H54 (cell line): ENCODE measurements at places on chromosomes 13 and 19.

DNA sequence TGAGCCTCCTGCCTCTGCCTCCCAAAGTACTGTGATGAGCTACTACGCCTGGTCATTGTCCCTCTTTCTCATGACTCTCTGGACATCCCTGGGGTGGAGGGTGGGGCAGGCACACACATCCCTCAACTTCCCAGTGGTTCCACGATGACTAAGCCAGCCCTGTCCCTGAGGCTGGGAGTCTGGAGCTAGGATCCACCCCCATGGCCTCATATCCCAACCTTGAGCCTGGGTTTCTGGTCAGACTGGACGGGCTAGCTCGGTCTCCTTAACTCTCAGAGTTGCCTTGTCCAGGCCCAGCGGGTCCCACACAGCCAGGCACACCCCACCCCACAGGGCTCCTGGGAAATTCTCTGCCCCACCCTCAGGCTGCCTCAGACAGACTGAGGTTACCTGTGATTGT lies 19.6 kb downstream of the IER2 start:
- DNase-seq = peak; percentile 89

DNA sequence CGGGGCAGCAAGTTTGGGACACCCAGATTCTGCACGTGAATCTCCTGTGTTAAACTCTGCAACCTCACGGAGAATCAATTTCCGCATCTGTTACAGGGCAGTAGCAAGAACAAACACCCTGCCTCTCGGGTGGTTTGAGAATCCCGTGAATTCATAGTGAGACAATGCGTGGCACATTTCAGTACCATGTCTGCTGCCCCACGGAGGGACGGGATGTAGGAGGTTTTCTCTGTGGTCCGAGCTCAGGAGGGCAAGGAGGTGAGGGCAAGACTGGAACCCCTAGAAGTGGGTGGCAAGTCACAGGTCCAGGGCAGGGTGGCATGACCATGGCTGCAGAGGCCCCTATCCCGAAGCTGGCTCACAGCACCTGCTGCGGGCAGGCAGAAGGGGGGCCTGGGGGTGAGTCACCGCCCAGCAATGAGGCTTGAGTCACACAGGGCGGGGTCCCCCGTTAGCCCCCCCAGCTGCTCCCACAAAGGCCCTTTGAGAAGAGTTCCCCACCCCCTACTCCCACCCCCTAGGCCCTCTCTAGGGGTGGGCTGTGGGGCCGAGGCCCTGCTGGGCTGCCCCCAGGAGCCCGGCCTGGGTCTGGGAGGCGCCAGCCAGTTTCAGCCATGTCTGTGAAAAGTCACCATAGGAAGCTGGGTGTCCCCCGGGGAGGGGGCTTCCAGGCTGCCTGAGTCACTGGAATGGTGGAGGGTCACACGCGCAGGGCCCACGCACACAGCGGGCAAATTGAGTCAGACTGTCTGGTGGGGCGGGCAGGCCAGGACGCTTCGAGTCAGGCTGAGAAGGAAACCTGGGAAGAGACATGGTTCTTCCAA lies 25.8 kb upstream of the NANOS3 start:
- DNase-seq = peak; percentile 86

- no peak for DNase-seq
These were observed 15.4 kb downstream of the OR10H4 start for GRCh38 chr19:15964231-15964630.

GRCh38 chr13:95192998-95193397 lies 108.3 kb downstream of the ABCC4 start:
- no peak for DNase-seq

DNA sequence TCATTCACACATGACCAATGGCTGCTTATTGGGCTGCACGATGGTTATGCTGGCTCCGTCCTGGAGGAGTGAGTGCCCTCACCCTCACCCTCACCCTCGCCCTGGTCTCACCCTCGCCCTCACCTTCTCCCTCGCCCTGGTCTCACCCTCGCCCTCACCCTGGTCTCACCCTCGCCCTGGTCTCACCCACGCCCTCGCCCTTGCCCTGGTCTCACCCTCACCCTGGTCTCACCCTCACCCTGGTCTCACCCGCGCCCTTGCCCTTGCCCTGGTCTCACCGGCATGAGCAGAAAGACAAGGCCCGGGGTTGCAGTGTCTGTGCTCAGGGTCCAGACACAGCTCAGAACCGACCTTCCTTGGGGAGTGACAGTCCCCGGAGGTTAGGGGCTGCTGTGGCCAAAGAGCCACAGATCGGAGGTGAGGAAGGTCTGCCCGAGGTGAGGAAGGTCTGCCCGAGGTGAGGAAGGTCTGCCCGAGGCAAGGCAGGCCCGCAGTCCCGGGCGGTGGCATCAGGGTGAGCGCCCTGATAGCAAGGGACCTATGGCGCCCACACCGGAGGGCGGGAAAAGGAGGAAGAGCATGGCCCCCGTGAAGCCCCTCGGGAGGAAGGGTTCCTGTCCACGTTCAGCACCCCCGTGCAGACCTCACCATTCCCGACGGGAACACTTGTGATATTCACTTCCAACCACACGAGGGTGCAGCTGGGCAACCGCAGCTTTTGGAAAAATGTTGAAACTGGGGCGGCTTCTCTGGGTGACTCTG lies 65.6 kb downstream of the MCF2L start:
- DNase-seq = peak; percentile 94

DNA sequence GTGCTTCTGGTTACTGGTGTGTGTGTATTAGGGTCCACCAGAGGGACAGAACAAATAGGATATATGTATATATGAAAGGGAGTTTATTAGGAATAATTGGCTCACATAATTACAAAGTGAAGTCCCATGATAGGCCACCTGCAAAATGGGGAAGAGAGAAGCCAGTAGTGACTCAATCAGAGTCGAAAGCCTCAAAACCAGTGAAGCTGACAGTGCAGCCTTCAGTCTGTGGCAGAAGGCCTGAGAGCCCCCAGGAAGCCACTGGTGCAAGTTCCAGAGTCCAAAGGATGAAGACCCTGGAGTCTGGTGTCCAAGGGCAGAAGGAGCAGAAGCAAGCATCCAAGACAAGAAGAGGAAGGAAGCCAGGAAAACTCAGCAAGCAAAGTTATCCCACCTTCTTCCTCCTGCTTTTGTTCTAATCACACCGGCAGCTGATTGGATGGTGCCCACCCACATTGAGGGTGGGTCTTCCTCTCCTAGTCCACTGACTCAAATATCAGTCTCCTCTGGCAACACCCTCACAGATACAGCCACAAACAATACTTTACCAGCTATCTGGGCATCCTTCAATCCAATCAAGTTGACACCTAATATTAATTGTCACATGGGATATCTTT lies 21.7 kb upstream of the SCEL start:
- DNase-seq = no peak

GRCh38 chr19:30757837-30758617 lies 385.8 kb downstream of the ZNF536 start:
- no peak for DNase-seq

DNA sequence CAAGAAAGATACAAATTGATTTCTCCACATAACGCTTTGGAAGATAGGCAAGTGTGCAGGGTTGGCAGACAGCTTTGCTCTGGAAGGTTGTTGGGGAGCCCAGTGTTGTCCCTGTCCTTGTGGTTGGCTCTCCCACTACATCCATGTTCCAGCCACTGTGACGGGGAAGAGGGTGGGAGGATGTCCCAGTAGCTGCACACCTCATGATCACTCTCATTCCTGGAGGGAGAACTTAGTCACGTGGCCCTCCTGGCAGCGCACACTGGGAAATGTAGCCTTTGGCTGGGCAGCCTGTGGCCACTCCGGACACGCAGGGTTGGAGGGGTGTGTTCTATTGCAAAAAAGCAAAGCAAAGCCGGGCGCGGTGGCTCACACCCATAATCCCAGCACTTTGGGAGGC lies 9.9 kb downstream of the POLD1 start:
- no peak for DNase-seq

DNA sequence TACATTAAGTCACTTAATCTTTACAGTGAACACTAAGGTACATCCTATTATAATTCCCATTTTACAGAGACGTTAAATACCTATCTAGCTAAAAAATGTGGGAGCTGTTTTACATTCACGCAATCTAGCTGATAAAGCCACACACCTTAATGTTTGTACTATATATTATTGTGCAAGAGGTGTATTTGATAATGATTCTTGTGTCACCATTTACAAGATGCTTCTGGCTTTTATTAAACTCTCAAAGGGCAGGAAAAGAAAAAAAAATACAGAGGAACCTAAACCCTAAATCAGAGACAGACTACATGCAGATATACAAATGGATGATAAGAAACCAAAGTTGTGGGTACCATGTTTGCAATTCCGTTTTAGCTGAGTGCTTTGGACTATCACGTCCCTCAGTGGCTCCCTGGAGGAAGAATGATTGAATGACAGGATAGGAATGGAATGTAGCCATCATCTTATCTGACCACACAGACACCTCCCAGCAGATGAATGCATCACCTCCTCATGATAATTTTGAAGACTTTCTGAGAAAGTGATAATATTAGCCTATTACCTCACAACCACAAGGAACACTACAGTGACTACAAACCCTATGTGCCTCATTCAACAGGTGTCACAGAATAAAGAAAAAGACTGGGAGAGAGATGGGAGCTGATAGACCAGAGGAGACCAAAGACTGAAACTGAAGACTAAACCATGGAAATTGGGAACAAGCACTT lies 230.5 kb upstream of the SERP2 start:
- DNase-seq = peak; percentile 16

- no peak for DNase-seq
These were observed 2.2 kb downstream of the PNMA8B start for GRCh38 chr19:46493236-46494145.

DNA sequence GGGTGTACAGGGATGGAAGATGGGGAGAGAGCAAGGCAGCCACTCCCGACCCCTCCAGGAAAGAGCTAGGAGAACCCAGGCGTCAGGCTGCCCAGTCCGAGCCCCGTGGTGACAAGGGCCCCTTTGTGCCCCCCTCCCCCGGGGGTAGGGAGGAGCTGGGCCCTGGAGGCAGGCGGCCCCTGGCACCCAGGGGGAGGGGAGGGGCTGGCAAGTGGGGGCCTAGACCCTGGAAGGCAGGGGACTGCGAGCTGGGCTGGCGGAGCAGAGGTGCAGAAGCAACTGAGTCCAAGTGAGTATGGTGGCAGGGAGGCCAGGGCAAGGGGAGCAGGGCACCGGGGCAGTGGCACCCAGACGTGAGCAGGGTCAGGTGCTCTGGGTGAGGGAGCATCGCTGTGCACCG lies at the start of gene MAG:
TSS of gene MAG (plus strand) at position 246 of the 400 bp plus-strand sequence. CDS start 3,248 bp downstream, outside the sequence.
- DNase-seq = no peak

- DNase-seq = no peak
These were observed 1.6 kb downstream of the PPP1R13L start for GRCh38 chr19:45403272-45403671.

DNA sequence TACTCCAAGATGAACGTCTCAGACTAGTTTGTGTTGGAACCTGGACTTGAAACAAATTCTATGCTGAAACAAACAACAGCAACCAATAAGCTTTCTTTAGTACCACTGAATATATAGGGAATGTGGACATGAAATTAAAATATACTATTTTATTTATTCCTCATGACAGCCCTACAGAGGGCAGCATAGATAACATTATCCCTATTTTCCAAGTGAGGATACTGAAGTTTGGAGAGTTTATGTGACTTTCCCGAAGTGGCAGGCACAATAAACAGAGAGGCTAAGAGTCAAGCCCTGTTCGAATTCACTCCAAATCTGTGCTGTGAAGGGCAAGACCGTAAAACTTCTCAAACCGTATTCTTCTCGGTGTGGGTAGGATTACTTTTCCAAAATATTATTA lies 509.9 kb upstream of the GPC6 start:
- DNase-seq = no peak

DNA sequence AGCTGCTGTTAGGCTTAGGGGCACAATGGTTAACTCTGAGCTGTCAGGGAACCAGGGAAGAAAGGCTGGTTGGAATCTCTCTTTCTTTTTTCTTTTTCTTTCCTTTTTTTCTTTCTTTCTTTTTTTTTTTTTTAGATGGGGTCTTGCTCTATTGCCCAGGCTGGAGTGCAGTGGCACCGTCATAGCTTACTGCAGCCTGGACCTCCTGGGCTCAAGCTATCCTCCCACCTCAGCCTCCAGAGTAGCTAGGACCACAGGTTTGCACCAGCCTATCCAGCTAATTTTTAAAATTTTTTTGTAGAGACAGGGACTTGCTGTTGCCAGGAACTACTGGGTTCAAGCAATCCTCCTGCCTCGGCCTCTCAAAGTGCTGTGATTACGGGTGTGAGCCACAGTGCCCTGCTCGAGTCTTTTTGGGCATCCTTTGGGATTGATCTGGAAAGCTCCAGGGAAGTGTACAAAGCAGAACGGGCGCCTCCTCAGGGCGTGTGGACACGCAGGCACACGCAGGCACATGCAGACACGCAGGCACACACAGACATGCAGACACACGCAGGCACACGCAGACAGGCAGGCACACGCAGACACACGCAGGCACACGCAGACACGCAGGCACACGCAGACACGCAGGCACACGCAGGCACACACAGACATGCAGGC lies 99.2 kb downstream of the GADD45B start:
- DNase-seq = no peak

DNA sequence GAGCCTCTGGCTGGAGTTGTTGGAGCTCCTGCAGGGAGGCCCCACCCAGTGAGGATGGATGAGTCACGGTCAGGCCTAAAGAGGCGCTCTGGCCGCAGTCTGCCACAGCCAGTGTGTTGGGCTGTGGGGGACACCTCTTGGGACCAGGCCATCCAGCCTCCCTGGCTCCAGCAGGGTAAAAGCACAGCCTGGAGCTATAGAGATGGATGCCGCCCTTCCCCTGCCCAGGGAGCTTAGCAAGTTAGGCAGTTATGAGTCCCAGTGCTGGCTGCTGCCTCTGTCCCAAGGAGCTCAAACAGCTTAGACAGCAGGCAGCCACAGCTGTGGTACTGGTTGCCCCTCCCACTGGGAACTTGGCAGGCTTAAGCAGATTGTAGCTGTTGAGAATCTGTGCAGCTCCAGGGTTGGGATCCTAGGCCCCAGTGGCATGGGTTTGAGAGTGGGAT lies 100.9 kb downstream of the NDFIP2 start:
- DNase-seq = no peak

DNA sequence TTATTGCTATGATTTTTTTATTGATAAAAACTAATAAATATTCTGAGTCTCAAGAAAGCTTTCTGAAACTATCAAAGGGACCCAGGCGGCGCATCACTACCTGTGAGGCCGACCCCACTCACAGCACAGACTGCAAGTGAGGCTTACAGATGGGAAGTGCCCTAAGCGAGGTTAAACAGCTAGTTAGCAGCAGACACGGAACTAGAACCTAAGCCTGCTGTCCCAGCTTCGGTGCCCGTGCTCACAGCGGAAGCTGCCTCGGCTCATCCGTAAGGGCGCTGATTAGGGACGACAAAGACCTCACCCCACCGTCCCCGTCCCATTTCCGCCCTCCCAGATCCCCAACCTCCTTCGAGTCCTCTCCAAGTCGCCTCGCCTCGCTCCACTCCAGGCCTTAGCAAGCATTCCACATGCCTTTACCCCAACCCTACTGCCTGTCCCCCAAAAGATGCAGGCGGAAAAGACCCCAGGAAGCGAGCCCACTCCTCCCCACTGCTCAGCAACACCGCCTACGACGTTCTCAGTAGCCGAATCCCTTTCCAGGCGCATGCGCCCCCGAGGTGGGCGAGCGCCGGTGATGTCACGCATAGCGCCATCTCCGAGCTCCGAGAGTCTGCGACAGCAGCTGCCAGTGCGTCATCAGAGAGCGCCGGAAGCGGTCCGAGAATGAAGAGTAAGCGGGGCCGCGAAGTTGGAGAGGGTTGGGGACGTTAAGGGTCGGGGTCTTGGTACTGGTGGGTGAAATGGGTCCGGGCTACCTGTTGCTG lies at the start of gene POP4:
TSS of gene POP4 (plus strand) at position 631 of the 767 bp plus-strand sequence. CDS start at position 667, 36 bp downstream.
- DNase-seq = peak; percentile 99

- DNase-seq = no peak
These were observed 79.1 kb downstream of the DNAJC3 start for GRCh38 chr13:95756072-95756471.
